ENCODE measurements at places on chromosomes 5 and 9.

GRCh38 chr9:130995086-130996011 lies 13.6 kb upstream of the LAMC3 start:
- DNase-seq = no peak

DNA sequence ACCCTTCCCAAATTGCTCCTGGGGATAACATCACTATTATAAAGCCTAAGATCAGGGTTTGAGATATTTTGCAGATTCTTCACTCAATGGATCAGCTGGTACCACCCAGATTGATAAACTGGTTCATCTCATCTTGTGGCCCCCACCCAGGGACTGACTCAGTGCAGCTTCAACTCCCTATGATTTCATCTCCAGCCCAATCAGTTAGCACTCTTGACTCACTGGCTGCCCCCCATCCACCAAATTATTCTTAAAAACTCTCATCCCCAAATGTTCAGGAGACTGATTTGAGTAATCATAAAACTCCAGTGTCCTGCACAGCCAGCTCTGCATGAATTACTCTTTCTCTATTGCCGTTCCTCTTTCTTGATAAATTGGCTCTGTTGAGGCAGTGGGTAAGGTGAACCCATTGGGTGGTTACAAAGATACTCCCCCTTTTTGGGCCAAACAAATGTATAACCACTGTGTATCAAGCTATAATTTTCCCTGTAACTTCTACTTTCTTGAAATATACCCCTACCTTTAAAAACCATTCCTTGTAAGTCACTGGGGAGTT lies 263.3 kb upstream of the IL12B start:
- no peak for DNase-seq

DNA sequence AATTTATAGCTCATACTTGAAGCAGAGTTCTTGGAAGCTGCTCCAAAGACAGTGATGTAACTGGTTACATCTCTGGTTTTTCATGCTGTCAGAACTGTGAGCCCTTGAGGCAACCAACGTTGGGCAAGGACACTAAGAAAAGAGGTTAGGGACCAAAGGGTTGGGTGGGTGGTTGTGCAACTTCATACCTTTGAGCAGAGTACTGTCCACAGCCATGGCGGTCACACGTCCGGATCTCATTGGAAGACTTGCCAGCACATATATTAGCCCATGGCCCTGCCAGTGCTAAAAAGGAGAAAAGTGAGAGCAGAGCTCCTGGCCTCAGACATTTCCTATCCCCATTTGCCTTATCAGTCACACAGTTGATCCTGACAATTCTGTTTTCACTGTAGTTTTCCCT lies 2.1 kb downstream of the LECT2 start:
- no peak for DNase-seq

- DNase-seq = peak; percentile 6
These were observed 572 bp downstream of the CDK5RAP2 start for GRCh38 chr9:120579139-120580050.

DNA sequence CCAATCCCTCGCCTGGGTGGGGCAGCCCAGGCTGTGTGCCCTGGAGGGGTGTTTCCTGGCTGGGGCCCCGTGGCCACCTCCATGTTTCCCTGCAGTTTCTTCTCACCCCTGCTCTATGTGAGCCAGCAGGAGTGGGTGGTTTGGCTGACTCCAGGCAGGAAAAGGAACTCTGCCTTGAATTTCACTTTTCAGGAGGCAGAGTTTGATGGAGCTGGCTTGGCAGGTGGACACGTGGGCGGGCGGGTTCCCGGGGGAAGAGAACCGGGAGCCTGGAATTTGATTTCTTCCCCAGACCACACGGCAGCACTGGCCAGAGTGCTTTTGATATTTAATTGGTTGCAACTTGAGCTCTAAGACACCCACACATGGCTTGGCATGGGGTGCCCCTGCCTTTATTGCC lies 119.8 kb upstream of the PANK3 start:
- DNase-seq = no peak
